ENCODE measurements at places on chromosomes 12 and 14.

- DNase-seq, result no peak
Observed at GRCh38 chr12:110745542-110746284, 3.0 kb upstream of the PPP1CC start.

GRCh38 chr14:48914921-48915320 is 671.3 kb downstream of the RPS29 start:
- DNase-seq, result no peak

GRCh38 chr12:48744251-48745008 is 27.9 kb upstream of the CCNT1 start:
- DNase-seq, result no peak

- DNase-seq, result no peak
Observed at GRCh38 chr12:20963303-20963702, 152.8 kb downstream of the SLCO1B3 start.

DNA sequence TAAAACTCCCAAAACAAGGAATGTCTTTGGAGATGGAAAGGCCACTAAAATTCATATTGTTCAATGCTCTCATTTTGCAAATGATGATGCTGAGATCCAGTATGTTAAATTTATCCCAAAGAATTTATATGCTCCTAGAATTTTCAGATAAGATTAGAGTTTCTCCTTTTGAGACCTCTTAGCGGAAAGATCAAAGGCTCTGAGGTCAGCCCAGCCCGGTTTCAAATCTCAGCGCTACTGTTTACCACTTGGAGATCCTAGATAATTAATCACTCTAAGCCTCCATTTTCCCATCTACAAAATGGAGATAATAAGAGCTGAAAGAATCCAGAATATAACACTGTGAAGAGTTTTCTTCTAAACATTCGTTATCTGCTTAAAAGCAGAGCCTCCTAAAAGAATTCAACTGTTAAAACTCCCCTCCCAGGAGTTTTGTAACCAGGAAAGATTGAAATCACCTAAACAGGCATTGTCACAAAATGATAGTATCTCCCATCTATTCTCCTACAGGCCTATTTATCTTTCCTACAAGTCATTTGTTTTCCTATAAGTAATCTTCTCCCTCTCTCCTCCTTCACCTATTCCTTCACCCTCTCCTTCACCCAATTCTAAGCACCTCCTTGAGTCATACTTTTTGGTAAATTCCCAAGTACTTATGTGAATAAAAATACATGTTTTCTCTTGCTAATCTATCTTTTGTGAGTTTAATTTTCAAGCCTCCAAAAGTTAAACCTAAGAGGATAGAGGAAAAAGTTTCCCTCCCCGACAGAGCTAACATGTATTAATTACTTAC is 16.7 kb downstream of the DUSP6 start:
- DNase-seq, result no peak

- DNase-seq, result no peak
Observed at GRCh38 chr12:55681142-55682077, 26.3 kb downstream of the ITGA7 start.

DNA sequence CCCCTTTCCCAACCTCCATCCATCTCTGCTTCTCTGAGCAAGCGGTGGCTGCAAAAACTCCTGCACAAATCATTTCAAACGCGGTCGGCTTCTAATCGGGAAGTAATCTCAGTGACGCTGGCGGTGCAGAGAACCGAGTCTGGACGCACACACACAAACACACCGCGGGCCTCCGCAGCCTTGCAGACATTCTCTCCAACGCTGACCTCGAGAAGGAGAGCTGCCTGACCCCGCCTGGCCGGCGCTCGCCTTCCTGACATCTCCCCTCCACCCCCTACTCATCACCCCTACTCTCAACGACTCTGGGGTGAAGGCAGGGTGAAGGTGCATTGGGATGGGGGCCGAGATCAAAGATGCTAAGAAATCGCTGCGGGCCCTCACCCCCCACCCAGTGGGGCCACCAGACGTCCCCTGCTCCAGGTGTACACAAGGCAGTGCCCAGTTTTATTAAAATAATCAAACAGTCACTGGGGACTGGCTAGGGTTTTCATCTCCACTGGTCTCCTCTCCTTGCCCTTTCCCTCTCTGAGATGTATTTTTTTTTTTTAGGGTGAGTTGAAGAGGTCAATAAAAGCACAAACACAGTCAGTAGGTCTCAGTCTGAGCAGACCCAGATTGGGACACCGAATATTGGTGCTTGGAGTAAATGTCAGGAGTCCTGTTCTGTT is 506 bp upstream of the TBX5 start:
- no peak for DNase-seq

- DNase-seq, result no peak
Observed at GRCh38 chr14:61434311-61434710, 112.9 kb downstream of the PRKCH start.

GRCh38 chr12:22828066-22828465 is 203.1 kb downstream of the ETNK1 start:
- DNase-seq, result no peak

GRCh38 chr14:81367563-81367962 is 32.6 kb downstream of the STON2 start:
- DNase-seq, result no peak

GRCh38 chr12:12397184-12397583 is 40.3 kb downstream of the BORCS5 start:
- no peak for DNase-seq

DNA sequence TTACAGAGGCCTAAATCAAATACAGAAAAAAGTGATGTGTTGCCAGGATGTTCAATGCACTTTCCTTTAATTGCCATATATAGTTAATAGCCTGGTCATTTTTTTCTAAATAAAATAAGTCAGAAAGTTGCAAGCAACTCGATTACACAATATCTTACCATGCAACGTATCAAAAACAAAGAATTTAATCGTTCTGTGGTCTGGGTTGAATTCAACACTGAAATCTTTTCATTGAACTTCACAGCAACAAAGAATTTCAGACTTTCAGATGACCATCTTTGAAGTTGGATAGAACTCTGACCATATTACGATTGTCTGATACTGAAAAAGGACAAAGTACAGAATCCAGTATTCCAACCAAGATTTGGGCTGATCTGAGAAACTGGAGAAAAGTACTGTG is 231.9 kb downstream of the SLC25A21 start:
- no peak for DNase-seq

DNA sequence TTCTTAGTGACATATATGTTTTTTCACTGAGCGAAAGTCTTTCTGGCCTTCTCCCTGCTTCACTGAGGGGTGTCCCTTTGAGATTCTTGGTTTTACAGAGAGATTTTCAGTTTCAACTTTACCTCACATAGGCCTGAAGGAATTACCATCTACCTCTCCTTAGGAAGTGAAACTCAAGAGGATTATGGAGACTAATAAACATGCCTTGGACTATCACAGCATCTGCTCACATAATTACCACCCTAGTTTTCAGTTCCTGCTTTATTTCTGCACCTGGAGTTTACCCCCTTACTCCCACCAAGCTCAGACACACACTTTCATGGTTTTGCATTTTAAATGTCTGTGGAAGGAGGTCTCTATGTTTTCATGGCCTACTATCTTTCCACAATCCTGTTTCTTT is 118.3 kb upstream of the SCAF11 start:
- DNase-seq, result no peak
